Hematopoietic multipotent progenitor cell (in vitro differentiated cells): ENCODE measurements at places on chromosomes 11 and 22. TPM values are rescaled to one million over a fixed set of nuclear protein-coding genes. Genes with fewer than 3 reads are reported as not detected.

The TMEM25 gene
- 35.8 TPM for total RNA-seq

The P2RX6 gene
- 0.54 TPM for total RNA-seq

DNA sequence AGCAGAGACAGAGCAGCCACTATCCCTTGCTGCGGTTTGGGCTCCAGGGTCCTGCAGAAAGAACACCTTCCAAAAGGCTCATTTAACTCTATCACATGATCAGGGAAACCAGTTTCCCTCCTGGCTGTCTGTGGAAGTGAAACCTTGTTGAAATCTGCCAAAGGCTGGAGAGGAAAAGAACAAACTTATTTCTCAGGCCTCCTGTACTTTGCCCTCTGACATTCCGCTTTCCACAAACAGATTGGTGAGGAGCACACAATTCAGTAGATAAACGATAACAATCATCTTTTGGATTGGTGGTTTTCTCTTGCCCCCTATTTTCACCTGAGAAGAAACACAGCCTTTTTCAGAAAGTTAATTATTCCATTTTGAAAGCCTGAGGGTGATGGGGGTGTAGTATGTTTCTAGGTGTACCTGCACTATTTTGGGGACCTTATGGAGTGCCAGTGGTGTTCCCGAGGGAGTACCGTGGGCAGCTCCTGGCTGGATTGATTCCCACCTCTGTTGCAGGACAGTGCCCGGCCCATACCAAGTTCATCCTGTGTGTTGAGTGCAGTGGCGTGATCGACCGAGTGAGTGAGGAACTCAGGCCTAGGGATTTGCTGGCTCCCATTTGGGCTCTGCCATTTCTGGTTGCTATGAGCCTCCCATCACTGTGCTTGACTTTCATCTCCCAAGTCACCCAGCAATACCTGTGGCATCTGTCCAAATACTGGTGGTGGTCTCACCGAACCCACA lies 102.0 kb downstream of the TBC1D22A start:
- no peak for DNase-seq

- DNase-seq, result no peak
These were observed 49.3 kb upstream of the MPPED2 start for GRCh38 chr11:30635401-30635989.

The OR5D16 gene
- total RNA-seq, result not detected
